ENCODE measurements at places on chromosomes 11 and 22.

- no peak for DNase-seq
These were observed 55.0 kb upstream of the ZBTB44 start for GRCh38 chr11:130369713-130370112.

DNA sequence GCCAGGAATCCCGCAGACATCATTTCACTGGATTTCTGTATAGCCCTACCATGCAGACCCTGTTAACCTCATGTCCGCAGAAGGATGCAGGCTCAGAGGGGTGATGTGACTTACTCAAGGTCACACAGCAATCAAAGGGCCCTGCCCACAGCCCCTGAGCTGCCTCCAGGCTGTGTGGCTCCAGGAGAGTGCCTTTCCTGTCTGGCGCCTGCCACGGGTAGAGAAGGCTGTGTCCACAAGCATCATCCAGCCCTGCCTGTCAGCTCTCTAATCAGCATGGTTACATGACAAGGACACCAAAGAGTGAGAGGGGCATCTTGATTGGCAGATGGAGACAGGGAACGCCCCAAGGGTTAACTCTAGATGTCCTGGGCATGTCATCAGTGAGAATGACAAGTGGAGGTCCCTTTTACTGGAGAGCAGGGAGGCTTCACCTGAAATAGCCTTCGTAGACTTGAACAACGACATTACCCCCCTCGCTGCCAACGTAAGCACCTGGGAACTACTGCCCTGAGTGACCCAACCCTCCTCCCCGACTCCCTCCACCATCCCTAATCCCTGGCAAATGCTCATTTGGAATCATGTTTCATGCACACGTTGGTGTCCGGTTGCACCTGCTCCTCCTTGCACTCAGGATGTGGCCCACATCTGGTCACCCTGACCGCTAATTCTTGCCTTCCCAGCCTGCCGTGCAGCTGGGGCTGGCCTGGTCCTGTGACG lies 6.9 kb downstream of the FGF19 start:
- no peak for DNase-seq

- DNase-seq, result no peak
These were observed 38.3 kb downstream of the TP53I11 start for GRCh38 chr11:44912270-44912987.

DNA sequence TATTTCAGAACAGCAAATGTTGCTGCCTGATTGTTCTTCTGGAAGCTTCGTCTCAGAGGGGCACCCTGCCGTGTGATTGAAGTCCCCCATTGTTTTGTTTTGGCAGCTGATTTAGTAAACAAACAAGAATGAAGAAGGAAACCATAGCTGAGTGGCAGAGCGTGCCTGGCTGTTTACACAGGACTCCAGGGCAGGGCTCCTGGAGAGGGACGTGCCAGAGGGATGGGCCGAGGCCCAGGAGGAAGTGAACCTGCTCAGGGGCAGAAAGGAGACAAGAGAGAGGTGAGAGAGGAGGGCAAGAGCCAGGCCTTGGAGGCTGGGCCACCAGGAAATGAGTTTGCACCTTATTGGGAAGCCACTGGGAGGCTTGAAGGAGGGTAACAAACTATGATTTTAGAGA lies 85.5 kb upstream of the B3GAT1 start:
- DNase-seq, result no peak

DNA sequence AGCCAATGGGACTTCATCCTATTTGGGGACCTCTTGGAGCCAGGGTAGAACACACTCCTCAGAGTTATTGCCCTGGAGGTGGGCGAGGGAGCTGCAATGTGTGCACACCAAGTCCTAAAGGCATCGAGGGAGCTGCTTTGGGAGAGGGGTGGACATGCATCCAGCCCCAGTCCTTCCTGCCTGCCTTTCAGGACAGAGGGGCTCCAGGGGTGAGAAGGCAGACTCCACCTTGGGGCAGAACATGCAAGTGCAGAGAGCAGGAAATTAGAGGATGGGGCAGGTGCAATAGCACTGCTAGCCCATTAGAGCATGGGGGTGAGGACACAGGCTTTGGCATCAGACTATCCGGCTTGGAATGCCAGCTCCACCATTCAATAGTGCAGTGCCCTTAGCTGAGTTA lies 288.5 kb downstream of the OPCML start:
- DNase-seq, result no peak

All from T follicular helper cell (primary cell).